Jurkat, Clone E6-1 (cell line): ENCODE measurements at places on chromosomes 13 and 19.

- peak; percentile 93 for DNase-seq
Observed at GRCh38 chr13:84137292-84137691, 255.0 kb upstream of the SLITRK1 start.

DNA sequence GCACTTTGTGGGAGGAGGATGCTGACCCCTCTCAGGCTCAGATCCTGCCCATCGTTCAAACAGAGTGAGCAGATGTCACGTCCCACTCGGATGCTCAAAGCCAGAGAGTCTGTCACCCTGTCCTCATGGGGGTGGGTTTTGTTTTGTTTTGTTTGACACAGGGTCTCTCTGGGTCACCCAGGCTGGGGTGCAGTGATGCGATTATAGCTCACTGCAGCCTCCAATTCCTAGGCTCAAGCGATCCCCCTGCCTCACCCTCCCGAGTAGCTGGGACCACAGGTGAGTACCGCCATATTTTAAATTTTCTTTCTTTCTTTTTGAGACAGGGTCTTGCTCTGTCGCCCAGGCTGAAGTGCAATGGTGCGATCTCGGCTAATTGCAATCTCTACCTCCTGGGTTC lies 4.0 kb downstream of the ADGRE2 start:
- no peak for DNase-seq

GRCh38 chr13:28268800-28269223 lies 130.5 kb downstream of the PAN3 start:
- DNase-seq: peak; percentile 94

DNA sequence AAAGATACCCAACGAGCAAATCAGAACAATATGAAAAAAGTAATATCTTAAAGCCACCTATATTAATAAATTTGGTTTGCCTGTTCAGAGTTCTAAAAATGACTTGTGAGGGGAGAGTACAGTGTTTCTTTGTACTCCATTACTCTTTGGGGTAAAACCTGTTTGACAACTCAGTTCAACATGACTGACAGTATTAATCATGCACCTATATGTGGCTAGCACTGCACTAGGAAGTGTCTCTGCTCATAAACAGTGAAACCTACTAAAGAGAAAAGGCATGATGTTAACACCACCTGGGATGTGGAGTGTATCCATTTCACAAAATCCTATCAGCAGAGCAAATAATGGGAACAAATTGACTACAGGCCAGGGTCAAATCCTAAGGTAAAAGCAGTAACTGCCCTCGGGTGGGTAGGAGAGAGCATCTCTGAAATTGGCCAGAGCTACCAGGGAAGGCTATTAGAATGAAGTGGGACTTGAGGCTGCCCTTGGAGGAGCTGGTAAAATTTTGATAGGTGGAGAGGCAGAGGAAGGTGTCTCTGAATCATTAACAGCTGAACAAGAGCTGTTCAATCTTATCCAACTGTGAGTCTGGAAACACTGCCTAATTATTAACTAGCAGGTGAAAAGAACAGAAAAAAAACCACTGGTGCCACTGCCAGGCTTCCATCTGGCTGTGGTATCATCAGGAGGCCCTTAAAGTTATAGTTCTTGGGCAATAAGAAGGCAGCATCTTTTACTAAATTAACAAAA lies 365.1 kb downstream of the DNAJC15 start:
- DNase-seq: no peak

GRCh38 chr13:24313439-24313838 lies 4.1 kb downstream of the C1QTNF9 start:
- DNase-seq: no peak

- DNase-seq: no peak
Observed at GRCh38 chr13:40095695-40096356, 440.4 kb downstream of the COG6 start.

DNA sequence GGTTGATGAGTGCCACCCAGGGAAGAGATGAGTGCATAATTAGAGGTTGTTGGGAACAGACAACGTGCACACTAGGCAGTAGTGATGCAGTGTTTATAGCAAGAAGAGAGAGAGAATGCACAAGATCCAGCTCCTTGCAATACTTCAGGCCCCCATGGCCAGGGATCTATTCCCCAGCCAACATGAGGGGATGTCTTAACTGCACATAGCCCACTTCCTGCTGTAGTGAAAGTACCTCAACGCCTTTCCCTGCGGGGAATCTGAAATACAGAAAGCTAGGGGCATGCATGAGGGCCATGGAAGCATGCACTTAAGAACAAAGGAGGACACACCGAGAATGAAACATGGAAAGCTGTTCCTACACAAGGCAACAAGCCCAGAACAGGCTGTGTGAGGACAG lies 636.7 kb upstream of the GPC6 start:
- peak; percentile 5 for DNase-seq

- DNase-seq: no peak
Observed at GRCh38 chr19:35501684-35502083, 11.4 kb upstream of the KRTDAP start.

- no peak for DNase-seq
Observed at GRCh38 chr19:35436477-35437405, 11.3 kb upstream of the FFAR2 start.

GRCh38 chr13:24038841-24039330 lies 121.6 kb upstream of the SPATA13 start:
- no peak for DNase-seq
